ENCODE measurements at places on chromosomes 12 and 14.

- DNase-seq, result no peak
Measured at GRCh38 chr12:108316176-108317086, 22.7 kb downstream of the CMKLR1 start.

DNA sequence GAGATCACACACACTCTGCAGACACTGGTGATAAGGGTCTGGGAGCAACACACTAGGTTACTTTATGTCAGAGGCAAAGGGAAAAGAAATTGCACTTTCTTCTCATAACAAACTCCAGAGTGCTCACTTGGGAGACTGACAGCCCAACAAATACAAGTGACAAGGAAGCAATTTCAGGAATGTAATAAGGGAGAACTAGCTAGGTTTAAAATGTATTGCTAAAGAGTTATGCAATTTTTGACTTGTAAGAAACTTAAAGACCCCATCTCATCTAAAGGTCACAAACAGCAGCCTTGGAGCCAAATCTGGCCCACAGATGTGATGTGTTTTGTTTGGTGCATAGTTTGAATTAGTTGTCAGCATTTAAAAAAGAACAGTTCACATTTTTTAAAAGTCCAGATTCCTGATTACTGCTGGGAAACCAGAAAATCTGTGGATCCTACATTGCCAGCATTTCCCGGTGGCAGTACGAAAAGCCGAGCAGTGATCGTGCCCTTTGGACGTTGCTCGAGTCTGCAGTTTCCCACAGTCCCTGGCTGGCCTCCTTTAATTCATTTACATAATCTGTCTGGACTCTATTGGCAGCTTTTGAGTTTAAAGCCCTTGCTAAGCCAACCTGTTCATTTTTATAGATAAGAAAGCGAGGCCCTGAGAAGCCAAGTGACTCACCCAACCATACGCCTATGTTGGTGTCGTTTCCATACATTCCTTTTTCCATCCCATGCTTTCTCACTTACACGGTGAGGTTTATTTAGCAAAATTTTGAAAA lies 42.0 kb upstream of the ETV6 start:
- DNase-seq, result no peak

DNA sequence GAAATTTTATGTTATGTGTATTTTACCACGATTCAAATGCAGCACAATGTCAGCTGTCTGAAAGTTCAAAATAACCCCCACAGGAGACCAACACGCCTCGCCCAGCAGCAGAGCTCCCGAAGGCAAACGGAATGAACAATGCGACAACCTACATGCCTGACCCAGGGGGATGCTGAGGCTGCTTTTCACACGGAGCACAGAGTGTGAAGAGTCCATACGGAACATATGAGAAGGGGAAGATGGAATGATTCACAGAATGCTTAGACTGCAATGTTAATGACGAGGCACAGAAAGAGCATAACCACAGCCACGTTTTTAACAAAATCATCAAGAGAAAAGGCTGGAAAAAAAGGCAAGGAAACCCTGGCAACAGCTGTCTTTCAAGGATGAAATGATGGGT lies 22.6 kb downstream of the ZFYVE21 start:
- no peak for DNase-seq

GRCh38 chr14:104296388-104297312 lies 158.3 kb downstream of the KIF26A start:
- no peak for DNase-seq

DNA sequence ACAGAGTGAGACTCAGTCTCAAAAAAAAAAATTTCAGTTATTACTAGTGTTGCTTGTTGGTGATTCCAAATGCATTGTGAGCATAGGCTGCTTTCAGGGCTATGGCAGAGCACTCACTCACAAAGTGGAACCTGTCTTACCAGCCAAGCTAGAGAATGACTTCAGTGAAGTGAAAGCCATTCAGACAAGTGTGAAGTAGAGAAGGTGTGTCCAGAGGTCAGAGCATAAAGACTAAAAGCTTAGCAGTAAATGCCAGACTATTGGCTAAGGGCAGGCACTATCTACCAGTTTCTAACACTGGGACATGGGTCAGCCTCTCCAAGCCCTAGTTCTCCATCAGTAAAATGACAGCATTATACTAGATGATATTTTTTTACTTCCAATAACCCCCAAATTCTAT lies 12.7 kb downstream of the PPP1R36 start:
- no peak for DNase-seq

DNA sequence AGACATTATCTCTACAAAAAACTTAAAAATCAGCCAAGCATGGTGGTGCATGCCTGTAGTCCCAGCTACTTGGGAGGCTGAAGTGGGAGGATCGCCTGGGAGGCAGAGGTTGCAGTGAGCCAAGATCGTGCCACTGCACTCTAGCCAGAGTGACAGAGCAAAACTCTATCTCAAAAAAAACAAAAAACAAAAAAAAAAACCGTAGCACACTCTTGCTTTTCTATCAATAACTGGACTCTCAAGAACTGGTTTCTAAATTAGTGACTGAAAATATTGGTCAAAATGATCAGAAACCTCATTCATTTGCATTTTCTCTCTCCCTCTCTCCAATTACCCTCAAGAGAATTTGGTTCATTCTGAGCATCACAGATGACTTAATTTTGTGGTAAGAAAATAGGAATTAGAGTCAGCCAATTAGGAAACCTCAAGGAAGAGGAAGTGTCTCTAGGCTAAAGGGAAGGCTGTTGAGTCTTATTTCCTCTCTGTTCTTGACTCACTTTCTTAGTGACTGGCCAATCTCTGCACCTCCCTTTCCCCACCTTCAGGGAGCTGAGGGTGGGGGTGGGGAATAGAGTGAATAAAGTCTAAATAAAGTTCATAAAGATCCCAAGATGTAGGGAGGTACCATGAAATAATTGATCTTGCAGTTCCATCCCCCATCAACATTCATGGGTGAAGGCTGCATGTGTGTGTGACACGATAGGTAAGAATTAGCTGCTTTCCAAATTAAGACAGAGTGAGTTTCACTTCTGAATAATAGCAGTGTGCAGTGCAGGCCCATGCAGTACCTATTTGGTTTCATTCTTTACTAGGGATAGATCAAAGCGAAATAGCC lies 6.8 kb upstream of the PSMA6 start:
- DNase-seq, result peak; percentile 16

DNA sequence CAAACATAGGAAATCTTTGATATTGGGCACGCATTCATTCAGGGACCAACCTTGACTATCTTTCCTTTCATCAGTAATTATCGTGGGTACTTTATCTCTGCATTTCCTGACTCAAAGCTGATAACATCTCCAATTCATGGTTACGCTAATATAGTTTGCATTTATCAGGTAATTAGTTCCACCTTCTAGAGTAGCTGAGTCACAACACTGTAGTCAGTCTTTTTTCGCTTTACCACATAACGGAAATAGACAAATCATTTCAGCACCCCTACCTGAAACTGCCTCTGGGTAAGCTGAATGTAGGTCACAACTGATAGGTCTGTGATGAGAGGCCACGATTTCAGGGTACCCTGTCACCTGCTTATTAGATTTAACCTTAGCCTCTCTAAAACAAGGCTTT lies 36.7 kb upstream of the IL22 start:
- DNase-seq, result peak; percentile 57

DNA sequence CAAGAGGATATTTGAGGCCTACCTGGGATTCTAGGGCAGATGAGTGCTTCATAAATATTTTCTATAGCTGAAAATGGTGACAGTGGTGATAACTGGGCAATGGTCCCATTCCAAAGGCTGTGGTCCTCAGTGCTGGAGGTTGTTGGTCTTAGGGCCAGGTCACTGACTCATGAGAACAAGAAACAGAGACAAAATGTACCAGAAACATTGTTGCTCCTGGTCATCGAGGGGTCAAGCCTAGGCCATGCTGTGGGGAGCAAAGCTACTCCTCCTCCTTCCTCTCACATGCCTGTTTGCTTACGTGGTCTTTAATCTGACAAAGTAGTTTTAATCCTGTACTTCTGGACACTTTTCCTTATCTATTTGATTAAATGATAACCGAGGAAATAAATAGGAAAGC lies 33.8 kb downstream of the ERG28 start:
- DNase-seq, result no peak

DNA sequence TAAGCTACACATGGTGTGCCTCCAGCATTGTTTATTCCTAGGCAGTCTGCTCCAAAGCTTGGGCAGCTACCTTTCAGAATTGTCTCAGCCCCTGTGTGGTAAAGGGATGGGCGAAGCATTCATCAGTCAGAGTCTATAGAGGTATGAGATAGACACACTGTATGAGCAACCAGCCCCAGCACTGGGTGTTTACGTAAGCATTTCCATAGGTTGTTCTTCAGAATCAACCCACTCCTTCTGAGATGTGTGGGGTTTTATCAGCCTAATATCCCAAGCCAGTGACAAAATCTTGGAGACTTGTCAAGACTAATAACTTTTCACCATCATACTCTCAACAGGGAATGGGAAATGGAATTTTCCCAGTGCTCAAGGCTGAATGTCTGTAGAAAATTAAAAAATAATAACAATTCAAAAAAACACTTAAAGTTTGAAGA lies 98.2 kb downstream of the BTG1 start:
- no peak for DNase-seq

GRCh38 chr12:42957136-42957535 lies 367.6 kb upstream of the PRICKLE1 start:
- DNase-seq, result no peak

DNA sequence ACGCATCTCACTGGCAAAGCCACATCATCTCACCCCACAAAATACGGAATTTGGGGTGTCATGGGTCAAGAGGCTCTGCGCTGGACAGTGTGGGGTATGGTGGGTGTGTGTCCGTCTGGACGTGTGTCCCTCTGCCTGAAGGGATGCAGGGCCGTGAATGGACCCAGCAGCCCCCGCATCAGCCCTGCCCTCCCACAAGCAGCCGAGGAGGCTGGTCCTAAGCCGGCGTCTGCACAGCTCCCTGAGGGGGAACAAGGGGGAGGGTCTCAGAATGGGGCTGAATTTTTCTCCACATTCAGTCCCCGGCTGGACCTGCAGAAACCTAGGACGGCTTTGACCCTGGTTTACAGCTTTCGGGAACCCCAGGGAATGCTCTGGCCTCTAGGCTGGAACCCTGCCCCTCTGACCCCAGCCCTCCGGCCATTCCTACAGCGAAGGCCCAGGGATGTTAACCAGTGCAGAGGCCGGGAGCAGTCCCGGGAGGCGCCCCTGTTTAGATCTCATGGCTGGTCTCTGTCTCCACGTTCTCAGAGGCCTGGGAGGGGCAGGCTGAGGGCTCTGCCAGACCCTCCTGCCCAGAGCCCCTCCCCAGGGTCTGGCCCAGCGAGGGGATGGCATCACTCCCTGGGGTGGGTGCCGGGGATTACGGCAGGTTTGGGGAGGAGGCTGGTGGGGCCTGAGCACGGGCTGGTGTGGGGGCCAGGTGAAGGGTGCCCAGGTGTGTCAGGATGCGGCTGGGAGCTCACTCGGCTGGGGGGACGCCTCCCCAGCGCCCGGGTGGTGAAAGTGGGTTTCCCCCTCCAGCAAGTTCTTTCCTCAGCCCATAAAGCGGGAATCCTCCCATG lies 156.5 kb upstream of the C14orf180 start:
- DNase-seq, result no peak

DNA sequence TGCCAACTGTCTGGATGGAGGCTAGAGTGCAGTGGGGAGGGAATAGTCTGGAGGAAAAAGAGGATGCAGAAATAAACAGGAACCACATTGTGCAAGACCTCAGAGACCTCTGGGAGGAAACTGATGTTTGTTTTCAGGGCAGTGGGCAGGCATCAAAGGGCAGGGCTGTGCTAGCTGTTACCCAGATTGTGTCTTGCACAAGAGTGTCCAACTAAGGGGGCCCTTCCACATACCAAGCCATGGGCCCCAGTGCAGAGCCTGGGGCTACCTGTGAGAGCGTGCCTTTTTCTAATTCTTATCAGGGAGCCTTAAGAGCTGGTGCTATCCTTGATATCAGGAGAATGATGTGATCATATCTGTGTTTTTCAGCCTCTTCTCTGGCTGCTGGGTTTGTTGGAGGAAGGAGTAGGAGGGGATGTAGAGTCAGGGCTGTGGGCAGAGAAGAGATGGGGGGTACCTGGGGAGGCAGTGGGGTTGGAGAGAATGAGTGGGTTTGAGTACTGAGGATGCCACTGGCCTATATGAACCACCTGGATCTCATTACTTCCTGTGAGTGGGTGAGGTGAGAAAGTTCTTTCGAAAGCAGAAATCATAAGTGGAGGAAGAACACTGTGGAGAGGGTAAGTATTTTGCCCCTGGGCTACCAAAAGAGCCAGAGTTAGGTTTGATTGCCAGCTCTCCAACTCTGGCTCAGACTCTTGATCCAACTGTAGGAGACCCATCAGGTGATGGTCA lies 259.2 kb upstream of the CRY1 start:
- no peak for DNase-seq

DNA sequence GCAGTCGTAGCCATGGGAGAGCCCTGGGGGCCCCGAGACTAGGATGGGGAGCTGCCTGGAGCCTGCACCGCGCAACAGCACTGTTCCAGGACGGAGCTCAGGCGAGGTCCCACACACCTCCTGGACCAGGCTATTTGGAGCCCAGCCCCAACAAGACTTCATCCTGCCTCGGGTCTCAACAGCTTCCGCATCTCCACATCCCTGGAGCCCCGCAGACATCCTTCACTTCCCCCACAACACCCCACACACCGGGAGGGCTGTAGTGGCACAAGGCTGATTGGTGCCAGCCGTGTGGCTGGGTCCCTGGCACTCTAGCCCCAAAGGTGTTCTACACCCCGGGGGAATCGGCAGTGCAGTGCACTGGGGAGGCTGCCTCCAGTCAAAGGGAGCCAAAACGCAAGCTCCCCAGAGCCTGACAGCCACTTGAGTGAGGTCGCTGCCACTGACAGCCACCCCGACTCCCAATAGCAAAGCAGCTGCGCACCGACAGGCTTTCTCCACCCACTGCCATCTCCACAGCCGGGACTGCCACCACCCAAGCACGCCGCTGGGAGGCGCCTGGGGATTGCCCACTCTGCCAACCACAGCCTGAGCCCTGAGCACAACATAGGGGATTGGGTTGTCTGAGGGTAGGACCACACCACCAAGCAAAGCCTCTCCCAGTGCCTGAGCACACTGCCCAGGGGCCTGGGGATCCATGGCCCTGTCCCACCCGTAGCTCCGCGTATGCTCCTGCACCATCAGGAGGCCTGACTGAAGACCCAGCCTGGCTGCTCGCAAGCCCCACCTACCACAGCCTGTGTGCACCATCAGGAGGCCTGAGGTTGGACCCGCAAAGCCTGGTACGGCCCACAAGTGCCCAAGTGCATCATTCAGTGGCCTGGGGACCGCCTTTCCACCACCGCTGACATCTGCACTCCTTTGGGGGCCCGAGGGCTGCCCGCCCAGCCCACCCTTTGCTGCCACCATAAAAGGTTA lies 13.2 kb upstream of the KLRF1 start:
- peak; percentile 91 for DNase-seq

DNA sequence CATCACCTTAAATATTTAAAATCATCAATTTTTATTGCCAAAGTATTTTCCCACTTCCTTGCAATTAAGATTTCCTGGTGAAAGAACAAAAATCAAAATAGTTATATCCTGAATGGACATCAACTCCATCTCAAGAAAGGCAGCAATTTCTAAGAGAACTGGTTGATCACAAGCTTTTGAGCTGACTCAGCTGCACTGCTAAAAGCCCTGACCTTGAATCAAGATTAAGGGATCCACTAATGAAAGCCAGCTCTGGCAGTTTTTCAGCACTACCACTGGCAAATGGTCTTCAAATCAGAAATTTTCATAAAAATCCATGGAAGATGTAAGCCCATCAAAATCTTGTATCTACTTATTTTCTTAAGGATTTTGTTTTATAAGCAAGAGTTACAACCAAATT lies 123.4 kb downstream of the SLC6A15 start:
- no peak for DNase-seq
